Jurkat, Clone E6-1 (cell line): ENCODE measurements at places on chromosomes 3 and 15.
A peak's percentile ranks its signal among the peaks of the same experiment; 100 is the strongest.

DNA sequence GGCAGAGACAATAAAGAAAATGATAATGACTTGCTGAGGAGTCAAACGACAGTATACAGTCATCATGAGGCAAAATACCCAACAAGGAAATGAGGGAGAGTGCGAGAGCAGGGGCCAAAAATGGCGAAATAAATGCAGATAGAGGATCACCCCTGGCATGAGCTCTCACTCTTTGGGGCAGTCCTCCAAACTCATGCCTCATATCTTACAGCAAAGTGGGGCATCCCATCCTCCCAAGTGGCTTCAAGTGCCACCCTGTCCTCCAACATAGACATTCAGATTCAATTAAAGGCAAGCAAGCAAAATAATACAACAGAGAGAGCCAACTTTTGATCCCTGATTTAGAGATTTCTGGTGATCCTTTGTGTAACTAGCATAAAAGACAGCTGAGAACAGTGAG, 278.4 kb downstream of the GBE1 start:
- DNase-seq: no peak

GRCh38 chr3:113600418-113601182, 68.2 kb downstream of the SIDT1 start:
- DNase-seq: no peak

DNA sequence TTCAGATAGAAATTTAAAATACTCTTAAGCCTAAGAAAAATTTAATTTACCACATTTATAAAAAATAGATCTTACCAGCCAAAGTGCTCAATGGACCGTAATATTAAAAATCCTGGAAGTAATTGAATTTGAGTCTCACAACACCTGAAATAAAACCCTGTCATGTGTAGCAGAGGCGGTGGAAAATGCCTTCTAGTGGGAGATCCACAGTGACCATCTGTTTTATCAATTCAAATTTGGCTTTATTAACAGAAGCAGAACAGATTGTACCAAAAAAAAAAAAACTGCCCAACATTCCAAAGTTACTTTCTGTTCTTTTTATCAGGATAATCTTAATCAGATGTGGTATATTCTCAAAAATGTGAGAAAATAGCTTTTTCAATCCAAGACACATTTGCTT, 71.7 kb downstream of the DMXL2 start:
- DNase-seq: no peak

- no peak for DNase-seq
These were observed 7.9 kb upstream of the BCL2A1 start for GRCh38 chr15:79978655-79979514.

DNA sequence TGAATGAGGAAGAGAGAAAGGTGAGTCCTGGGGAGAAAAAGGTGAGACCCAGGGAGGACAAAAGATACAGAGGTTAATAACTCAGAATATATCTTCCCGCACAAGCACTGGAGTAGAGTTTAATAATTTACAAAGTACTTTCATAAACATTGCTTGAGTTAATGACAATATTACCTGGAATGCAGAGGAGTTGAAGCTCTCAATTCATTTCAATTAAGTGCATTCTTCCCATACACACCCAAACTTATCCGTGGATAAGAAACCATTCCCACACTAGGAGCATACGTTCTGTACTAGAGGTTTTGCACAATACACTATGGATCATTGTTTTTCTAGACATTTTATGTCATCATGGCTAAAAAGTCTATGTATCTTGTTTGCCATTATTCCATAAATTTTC, 23.3 kb upstream of the KNG1 start:
- DNase-seq: no peak

- DNase-seq: no peak
These were observed 29.3 kb downstream of the SLC4A7 start for GRCh38 chr3:27454914-27455313.

DNA sequence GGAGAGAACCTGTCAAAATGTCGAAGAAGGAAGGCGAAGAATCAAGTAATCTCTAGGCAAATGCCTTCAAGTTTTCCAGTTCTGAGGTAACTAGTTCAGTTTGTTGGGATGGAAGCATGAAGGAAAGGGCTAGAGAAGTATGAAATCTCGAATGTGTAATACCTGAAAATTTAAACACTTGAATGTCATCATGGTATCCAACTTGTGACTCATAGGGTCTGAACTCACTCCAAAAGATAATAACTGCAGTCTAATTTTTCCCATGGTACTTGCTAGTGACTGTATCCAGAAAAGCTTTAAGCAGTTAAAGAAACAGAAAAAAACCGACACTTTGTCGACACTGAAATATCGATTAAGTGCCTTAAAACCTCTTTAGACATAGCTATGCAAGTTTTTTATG, 102.9 kb upstream of the CHRM5 start:
- DNase-seq: no peak

GRCh38 chr15:28980709-28981350, 95.1 kb downstream of the APBA2 start:
- DNase-seq: no peak

GRCh38 chr15:25568751-25569150, 129.9 kb upstream of the UBE3A start:
- DNase-seq: no peak

- DNase-seq: peak; percentile 4
These were observed 146.3 kb downstream of the FMN1 start for GRCh38 chr15:33048255-33048654.

- DNase-seq: no peak
These were observed 1.8 kb upstream of the SRGAP3 start for GRCh38 chr3:9251055-9251786.

DNA sequence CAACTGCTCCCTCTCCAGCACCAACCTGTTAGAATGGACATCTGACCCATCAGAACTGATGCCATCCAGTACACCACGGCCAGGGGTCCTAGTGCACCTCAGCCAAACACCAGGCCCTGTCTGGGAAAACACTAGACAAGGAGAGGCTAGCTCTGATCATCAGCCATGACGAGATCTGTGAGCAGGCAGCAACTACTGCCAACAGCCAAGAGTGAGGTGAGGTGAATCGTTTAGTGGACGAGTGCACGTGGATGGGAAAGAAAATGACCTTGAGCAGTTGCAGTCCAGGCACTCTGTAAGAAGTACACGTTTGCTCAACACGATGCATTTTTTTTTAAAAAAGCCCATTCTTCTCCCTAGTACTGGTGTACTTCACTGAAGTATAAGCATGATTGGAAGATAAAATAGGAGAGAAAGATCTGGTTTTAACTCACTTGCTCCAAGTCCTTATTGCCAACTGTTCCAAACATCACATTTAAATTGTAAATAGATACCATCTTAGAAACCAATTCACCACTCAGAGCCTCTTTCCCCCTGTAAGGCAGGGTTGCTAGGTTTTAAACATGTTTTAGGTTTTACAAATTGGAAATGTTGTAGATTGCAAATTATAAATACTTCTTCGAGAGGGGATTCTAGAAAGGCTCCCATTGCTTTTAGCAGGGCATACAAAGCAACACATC, 5.7 kb downstream of the ST8SIA2 start:
- DNase-seq: no peak

DNA sequence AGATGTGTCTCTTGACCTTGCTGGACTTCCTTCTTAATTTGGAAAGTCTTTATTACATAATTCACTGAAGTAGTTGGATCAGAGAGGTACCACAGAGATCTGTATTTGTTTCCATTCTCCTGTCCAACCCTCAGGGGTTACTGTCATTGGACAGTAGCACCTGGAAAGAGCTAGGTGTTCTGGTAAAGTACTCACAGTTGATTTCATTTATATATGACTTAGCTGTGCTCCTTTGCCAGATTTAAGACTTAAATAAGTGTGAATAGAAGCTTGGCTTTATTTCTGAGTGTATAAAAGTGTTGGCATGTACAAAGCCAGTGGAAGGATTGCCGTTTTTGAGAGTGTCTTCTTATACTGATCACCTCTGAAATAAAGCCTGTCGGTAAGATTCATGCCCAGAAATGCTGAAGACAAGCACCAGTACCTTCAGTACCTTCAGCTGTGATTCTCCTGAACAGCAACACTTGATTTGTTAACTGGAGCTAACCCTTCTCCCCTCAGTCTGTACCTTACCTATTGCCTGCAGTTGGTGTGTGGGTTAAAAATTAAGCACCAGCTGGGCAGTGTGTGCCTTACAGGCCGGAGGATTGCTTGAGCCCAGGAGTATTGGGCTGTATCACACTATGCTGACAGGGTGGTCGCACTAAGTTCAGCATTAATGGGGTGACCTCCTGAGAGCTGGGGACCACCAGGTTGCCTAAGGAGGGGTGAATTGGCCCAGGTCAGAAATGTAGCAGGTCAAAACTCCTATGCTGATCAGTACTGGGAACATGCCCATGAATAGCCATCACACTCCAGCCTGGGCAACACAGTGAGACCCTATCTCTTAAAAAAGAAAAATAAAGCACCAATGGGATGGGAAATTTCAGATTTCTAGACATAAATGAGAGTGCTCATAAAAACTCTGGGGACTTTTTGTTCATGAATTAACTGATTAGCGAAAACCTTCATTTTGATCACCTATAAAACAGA, 197.7 kb downstream of the FNDC3B start:
- no peak for DNase-seq
